ENCODE measurements at places on chromosomes 6 and 20.

DNA sequence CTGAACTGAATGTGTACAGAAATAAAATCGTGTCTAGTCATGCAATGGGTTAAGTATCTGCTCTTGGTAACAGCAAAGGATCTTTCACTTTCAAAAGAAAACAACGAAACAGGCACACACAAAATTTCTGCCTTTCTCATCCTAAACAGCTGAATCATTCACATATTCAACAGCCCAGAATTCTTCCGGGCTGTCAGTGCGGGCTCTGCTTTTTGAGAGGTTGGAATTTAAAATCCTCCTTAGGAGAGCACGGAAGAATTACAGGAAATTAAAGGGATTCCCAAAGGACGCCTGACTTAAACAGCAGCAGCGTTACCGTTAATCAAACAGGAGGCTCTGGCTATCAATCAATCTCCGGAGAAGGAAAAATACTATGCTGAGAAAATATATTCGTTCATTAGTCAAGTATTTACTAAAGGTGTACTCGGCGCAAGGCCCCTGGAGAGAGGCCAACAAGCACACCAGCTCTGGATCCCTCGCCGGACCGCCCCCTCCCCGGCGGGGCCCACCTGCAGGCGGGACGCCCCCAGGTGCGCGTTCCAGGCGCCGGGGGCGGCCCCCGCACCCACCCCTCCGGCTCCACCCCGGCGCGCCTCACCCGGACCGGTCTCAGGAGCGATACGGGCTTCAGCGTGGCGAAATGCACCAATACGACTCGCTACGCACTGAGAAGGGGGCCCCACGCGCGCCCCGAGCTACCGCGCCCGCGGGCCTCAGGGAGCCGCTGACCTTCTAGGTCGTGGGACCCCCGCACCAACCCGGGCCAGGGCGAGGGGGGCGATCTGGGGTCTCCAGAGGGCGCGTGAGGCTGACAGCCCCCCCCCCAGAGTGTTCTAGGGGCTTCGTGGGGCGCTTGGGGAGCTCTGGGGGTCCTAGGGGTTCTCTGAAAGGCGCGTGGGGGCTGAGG lies 1.0 kb downstream of the NAPB start:
- DNase-seq, result peak; percentile 80

- peak; percentile 34 for DNase-seq
These were observed 156.4 kb upstream of the ECI2 start for GRCh38 chr6:4291453-4292403.

GRCh38 chr6:42269974-42270510 lies 52.4 kb upstream of the MRPS10 start:
- DNase-seq, result no peak

GRCh38 chr6:68639826-68640490 lies 4.9 kb downstream of the ADGRB3 start:
- peak; percentile 48 for DNase-seq

DNA sequence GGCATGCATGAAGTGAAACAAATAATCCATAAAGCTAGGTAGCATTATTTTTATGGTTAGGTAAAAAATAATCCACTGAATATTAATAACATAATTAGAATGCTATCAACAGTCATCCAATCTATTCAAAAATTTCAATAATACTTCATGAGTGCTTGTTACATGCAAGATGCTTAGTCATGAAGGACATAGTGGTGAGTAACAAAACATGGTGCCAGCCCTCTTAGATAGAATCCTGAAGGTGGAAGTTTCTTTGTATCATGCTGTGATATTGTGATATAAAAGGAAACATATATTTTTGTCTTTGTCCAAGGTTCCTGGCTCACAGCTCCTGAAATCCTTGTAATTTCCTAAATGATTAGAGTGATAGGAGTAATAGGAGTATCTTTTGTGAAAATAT lies 14.9 kb downstream of the RCAN2 start:
- no peak for DNase-seq

GRCh38 chr6:84763886-84764331 lies 489 bp downstream of the TBX18 start:
- DNase-seq, result no peak

DNA sequence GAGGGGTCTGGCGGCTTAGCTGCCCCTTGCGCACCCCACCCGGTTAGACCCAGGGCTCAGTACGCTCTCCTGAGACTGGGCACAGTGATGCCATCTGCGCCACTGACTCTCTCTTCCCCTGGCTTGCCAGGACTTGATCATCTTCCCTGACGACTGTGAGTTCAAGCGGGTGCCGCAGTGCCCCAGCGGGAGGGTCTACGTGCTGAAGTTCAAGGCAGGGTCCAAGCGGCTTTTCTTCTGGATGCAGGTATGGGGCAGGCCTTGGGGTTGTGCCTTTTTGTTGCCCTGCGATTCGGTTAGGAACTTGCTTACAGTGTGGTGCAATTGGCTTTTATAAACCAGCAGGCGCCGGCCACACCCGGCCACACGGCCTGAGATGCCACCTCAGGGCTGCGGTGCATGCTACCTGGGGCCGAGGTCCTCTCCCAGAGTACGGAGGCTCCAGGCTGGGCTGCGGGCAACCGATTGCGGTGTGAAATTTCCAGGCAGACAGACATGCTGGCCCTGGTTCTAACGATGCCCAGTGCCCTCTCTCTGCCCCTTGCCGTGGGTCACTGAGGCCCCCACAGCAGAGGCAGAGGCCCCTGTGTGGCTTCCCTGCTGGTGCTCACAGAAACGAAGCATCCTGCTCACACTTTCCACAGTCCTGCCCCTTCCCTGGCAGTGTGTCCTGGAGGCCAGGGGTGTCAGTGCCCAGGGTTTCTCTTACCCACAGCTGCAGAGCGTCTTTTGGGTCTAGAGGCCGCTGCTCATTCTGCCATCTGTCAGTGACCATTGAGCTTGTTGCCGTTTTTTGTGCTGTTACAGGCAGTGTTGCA lies 1.7 kb downstream of the ADRM1 start:
- no peak for DNase-seq

- peak; percentile 48 for DNase-seq
These were observed 65.7 kb upstream of the EEF1A1 start for GRCh38 chr6:73586416-73586974.

- DNase-seq, result peak; percentile 37
These were observed 32.7 kb downstream of the TUBB2B start for GRCh38 chr6:3194535-3195419.

GRCh38 chr20:535958-536357 lies 7.6 kb downstream of the CSNK2A1 start:
- no peak for DNase-seq

DNA sequence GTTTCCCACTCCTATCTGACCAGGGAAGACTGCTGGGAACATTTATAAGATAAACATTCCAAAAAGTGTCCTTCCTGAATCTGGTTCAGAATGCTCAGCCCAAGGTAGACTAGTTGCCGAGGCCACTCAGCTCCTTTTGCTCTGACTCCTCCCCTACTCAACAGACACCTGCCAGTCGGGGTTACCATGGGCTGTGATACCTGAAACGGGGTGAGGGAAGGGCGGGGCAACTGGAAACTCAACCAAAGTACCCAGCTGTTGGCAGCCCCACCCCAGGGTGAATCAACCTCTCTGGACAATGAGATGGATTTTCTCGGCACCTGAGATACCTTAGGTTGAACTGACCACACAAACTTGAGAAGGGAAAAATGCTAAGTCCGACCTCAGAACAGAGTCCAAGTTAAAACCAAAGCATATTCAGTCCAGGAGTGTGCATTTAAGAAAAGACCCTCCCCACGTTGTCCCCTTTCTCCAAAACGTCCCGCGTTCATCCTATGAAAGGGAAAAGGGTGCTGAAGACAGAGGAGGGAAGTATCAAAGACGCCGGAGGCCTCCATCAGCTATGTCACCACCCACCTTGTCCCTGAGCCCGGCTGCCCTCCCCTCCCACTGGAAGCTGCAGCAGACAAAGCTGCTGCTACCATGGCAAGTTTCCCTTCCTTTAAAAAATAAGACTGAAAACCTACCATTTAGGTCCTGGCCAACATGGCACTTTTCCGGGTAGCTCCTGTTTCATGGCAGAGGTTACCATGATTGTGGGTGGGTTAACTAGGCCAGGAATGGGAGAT lies 100.1 kb downstream of the SLC23A2 start:
- DNase-seq, result no peak
